ENCODE measurements at places on chromosomes 4 and X. TPM values are rescaled to one million over a fixed set of nuclear protein-coding genes. Genes with fewer than 3 reads are reported as not detected.

DNA sequence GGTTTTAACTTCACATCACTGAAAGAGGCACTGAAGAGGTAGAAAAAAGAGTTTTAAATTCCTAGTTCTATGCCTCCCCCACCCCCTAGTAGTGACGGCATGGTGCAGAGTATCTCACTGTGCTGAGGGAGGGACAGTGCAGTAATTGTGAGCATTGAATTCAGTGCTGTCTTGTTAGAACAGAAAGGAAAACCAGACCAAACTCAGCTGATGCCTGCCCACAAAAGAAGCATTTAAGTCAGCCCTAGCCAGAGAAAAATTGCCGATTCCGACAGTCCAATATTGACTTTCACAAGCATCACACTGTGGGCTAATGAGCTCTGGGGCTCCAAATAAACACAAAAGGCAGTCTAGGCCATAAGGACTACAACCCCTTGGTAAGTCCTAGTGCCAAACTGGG is 417.7 kb downstream of the AR start:
- no peaks in the 10 kb centered on the region for H3K4me1 ChIP-seq
- no peak overlapping the region for H3K4me3 ChIP-seq
- H3K27me3 ChIP-seq, result no peaks in the 10 kb centered on the region
- no peaks in the 10 kb centered on the region for H3K36me3 ChIP-seq
- no peak for DNase-seq
- no peak overlapping the region for H3K27ac ChIP-seq

DNA sequence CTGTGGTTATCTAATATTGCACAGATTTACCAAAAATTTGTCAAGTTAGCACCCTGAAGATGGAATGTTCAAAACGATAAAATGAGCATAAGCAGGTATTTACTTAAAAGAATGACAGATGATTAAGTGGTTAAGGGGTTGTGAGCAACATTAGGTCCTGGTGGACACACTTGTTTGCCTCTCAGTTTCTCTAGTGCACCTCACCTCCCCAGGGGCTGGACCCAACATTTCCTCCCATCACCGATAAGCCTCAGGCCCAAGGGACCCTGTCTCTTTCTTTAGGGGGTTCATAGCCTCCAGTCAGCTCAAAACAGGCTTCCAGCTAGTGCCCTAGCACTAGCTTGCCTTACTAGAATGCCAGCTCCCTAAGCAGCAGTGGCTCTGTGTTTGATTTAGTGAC is 88.0 kb downstream of the ATP11C start:
- H3K4me3 ChIP-seq, result no peak overlapping the region
- no peaks in the 10 kb centered on the region for H3K36me3 ChIP-seq
- H3K27me3 ChIP-seq, result no peaks in the 10 kb centered on the region
- no peak for DNase-seq
- peaks cover 10% of the 10 kb centered on the region for H3K4me1 ChIP-seq
- H3K27ac ChIP-seq, result peak overlapping the region; percentile 45

GRCh38 chr4:117326091-117326490 is 240.7 kb upstream of the TRAM1L1 start:
- H3K4me3 ChIP-seq, result no peak overlapping the region
- DNase-seq, result no peak
- no peak overlapping the region for H3K27ac ChIP-seq
- no peaks in the 10 kb centered on the region for H3K4me1 ChIP-seq
- H3K27me3 ChIP-seq, result no peaks in the 10 kb centered on the region
- no peaks in the 10 kb centered on the region for H3K36me3 ChIP-seq

DNA sequence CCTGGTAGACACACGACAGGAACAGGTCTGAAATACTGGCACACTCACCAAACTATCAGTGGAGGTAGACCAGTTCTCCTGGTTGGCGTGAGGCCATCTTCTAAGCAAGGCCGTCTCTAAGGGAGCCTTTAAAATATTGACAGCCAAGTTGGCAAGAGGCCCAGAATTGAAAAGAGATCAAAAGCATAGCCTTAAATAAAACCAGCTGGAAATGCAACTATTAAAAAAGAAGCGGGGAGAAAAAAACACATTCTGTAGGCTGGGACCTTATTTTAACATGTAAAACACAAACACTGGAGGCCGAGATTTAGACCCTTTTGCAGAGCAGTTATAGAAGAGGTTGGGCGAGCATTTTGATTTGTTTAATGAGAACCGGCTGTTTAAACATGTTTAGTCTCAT is 233.0 kb upstream of the CLNK start:
- no peak overlapping the region for H3K27ac ChIP-seq
- H3K4me3 ChIP-seq, result no peak overlapping the region

The HELT gene
- not detected for total RNA-seq

- H3K27me3 ChIP-seq, result no peaks in the 10 kb centered on the region
- H3K36me3 ChIP-seq, result no peaks in the 10 kb centered on the region
- H3K27ac ChIP-seq, result peak overlapping the region; percentile 33
- no peak overlapping the region for H3K4me3 ChIP-seq
Measured at GRCh38 chrX:32448320-32448719, 763.0 kb downstream of the DMD start.

The TEX13B gene
- not detected for total RNA-seq

DNA sequence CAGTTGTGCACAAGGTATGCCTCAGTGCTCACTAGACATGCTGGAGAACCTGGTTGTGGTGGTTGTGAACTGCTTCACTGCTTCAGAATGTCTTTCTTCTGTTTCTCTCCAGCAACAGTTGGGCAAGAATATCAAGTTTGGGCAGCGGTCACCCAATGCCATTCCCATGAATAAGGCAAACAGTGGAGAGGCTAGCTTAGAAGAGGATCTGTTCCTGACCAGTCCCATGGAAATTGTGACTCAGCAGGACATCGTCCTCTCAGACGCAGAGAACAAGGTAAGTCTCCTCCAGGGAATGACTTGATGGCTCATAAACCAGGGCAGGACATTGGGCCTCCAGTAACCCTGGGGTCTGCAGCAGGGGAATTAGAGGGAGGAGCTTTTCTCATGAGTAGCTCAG is 79.9 kb downstream of the AASDH start:
- no peak for DNase-seq
- H3K4me3 ChIP-seq, result no peak overlapping the region
- H3K27me3 ChIP-seq, result no peaks in the 10 kb centered on the region
- H3K4me1 ChIP-seq, result no peaks in the 10 kb centered on the region

The TMEM47 gene
- total RNA-seq, result 0.10 TPM

The PCDH7 gene
- total RNA-seq, result 0.21 TPM

- no peaks in the 10 kb centered on the region for H3K27me3 ChIP-seq
- peaks cover 22% of the 10 kb centered on the region for H3K4me1 ChIP-seq
- no peak overlapping the region for H3K4me3 ChIP-seq
- no peak for DNase-seq
Measured at GRCh38 chr4:11418610-11419009, 10.1 kb downstream of the HS3ST1 start.

The CXCL13 gene
- total RNA-seq, result not detected

DNA sequence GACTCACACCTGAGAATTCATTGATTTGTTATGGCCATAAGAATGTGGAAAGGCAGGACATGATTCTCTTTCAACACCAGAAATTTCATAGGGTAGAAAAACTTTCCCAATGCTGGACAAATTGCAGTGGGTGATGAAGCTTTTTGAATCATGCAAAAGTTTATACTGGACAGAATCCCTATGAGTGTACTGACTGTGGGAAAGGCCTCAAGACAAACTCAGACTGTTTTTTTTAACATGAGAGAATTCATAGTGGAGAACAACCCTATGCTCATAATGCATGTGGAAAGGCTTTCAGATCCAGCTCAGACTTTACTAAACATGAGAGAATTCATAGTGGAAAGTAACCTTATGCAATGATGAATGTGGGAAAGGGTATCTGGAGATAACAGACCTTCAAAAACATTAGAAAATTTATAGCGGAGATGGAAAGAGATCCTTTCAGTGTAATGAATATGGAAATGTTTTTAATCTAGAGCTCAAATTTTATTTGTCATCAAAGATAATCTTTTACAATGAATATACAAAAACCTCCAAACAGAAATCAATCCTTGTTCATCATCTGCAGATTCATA is 36.2 kb upstream of the MAGED1 start:
- DNase-seq, result no peak
- H3K4me1 ChIP-seq, result no peaks in the 10 kb centered on the region
- no peak overlapping the region for H3K27ac ChIP-seq
- no peaks in the 10 kb centered on the region for H3K36me3 ChIP-seq
- no peak overlapping the region for H3K4me3 ChIP-seq

The LDB2 gene
- total RNA-seq, result 0.15 TPM

- no peaks in the 10 kb centered on the region for H3K4me1 ChIP-seq
- H3K27ac ChIP-seq, result no peak overlapping the region
- H3K36me3 ChIP-seq, result no peaks in the 10 kb centered on the region
- no peaks in the 10 kb centered on the region for H3K27me3 ChIP-seq
- DNase-seq, result no peak
Measured at GRCh38 chr4:20840648-20841190, 140.5 kb downstream of the PACRGL start.

DNA sequence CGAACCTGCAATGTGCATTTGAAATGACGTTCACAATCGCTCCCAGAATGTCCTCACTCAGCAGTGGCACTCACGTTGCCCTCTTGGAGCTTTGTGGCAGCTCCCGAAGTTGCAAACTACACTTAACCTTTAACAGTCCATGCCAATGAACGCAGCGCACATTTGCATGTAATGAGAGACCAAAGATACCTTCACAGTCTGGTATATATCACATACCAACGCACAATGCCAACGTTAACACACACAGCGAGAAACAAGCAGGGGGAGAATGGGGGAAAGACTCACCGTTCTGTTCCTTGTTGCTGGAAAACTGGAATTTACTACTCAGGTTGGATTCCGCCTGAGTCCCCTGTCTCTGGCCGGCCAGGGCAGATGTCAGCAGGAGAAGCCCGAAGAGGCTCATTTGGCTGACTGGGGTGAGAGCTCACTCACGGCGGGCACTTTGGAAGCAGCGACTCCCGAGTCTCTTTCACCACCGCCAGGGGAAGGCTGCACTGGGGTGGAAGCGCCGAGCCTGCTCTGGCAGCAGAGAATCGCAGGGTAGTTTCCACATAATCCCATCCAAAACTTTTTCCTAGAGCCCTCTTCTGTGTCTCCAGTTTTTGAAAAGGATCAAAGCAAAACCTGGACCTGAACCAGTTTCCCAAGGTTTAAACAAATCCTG is 966 bp downstream of the PDGFC start:
- no peaks in the 10 kb centered on the region for H3K36me3 ChIP-seq
- DNase-seq, result no peak
- H3K4me1 ChIP-seq, result no peaks in the 10 kb centered on the region
- no peak overlapping the region for H3K4me3 ChIP-seq
- H3K27me3 ChIP-seq, result peaks cover 18% of the 10 kb centered on the region

DNA sequence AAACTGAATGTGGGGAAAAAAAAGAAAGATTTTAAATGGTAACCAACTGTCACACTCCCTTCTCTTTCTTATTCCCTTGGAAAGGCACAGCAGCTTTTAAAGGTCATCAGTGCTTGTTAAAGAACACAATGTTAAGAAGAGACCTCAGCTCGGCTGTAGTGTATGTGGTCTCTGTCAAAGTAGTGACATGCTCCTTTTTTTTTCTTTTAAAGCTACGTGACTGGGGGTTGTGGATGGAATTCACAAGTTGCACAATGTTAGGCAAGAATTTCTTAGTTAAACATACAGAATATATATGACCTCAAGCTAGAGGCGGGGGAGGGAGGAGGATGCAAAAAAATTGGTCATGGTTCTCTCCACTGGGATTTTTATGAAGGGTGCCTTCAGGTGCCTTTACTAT is 45.6 kb downstream of the OCRL start:
- DNase-seq, result no peak
- no peaks in the 10 kb centered on the region for H3K36me3 ChIP-seq
- H3K27me3 ChIP-seq, result no peaks in the 10 kb centered on the region
- H3K4me3 ChIP-seq, result no peak overlapping the region
- no peak overlapping the region for H3K27ac ChIP-seq
- H3K4me1 ChIP-seq, result no peaks in the 10 kb centered on the region

GRCh38 chrX:15349046-15349445 is 13.7 kb upstream of the PIGA start:
- H3K27ac ChIP-seq, result no peak overlapping the region
- DNase-seq, result no peak
- H3K4me3 ChIP-seq, result no peak overlapping the region
- no peaks in the 10 kb centered on the region for H3K4me1 ChIP-seq
- H3K36me3 ChIP-seq, result no peaks in the 10 kb centered on the region
- no peaks in the 10 kb centered on the region for H3K27me3 ChIP-seq

GRCh38 chr4:47801481-47802002 is 36.3 kb downstream of the CORIN start:
- H3K4me1 ChIP-seq, result no peaks in the 10 kb centered on the region
- H3K36me3 ChIP-seq, result no peaks in the 10 kb centered on the region
- no peak overlapping the region for H3K27ac ChIP-seq
- H3K4me3 ChIP-seq, result no peak overlapping the region

DNA sequence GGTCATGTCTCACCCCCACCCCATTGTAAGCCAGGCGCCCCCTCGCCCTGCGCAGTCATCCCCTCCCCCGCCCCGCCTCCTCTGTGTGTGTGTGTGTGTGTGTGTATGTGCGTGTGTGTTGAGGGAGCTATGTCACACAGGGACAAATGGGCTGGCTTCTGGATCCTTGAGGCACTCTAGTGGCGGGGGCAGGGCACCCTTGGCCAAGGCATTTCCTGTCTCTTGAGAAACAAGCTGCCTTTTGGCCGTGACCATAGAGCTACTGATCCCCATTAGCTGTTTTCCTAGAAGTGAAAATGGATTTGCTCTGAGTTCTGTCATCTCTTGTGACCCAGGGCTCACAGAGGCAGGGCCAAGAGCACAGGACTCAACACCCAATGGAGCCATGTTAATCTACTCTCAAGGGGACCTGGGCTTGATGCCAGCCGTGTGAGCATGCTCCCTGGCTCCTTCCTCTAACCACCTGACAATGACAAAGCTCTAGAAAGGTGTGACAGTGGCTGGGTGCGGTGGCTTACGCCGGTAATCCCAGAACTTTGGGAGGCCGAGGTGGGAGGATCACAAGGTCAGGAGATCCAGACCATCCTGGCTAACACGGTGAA is 162.5 kb upstream of the BCOR start:
- H3K36me3 ChIP-seq, result no peaks in the 10 kb centered on the region
- no peaks in the 10 kb centered on the region for H3K4me1 ChIP-seq
- no peaks in the 10 kb centered on the region for H3K27me3 ChIP-seq
- H3K4me3 ChIP-seq, result no peak overlapping the region
- DNase-seq, result no peak
- H3K27ac ChIP-seq, result no peak overlapping the region

GRCh38 chr4:110623718-110624397 is 981 bp upstream of the PITX2 start:
- no peak for DNase-seq
- H3K36me3 ChIP-seq, result no peaks in the 10 kb centered on the region
- H3K27me3 ChIP-seq, result peaks cover 20% of the 10 kb centered on the region
- H3K4me3 ChIP-seq, result no peak overlapping the region
